ENCODE measurements at places on chromosomes 7 and 10.

GRCh38 chr7:142158736-142159496 is 47.4 kb downstream of the MGAM2 start:
- DNase-seq: no peak

- DNase-seq: no peak
These were observed 239.8 kb upstream of the IGFBP3 start for GRCh38 chr7:46160861-46161260.

DNA sequence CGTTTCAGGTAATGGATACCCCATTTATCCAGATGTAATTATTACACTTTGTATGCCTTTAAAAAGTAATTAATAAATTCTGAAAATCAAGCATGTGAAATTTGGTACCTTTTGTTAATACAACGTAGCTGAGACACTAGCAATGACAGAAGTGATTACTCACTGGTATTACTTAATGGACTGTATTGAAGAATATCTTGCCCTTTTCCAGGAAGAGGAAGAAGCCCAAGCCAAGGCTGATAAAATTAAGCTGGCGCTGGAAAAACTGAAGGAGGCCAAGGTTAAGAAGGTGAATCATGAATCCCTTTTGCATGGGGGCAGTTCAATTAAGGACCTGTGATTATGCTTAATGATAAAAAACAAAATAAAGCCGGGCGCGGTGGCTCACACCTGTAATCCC is 64.8 kb downstream of the APBB1IP start:
- no peak for DNase-seq

DNA sequence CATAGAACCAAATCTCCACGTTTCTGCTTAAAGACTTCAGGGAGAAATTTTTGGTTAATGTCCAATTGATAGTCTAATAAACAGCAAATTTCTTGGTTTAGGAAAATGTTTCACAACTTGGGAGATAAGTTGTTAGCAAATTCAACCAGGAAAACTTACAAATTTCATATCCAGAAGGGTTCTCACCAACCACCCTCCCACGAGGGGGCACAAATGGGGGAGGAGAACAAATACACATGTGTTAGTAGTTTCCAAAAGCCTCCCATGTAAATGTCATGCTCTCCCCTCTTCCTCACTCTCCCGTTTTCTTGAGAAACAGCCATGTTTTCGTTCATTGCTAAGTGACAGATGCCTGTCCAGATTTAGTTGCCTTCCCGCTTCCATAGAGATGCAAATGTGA is 10.5 kb downstream of the DOCK4 start:
- DNase-seq: no peak

DNA sequence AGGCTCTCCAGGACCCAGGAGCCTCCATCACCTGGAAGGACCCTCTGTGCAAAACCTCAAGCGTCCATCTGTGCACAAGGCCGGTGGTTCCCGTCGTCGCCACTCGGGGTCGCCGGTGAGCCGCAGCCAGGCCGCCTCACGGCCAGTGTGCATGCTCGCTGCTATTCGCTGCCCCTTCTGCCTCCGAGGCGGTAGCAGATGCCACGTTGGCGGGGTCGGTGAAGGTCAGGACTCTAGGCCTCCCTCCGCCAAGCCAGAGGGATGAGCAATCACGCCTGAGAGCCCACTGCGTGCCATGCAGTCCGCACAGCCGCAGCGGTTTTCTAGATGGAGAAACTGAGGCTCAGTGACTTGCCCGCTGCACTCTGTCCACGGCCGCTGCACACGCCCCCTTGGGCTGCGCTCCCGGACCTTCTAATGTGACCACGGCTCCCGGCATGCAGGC is 5.7 kb downstream of the UPK3B start:
- DNase-seq: peak; percentile 51

DNA sequence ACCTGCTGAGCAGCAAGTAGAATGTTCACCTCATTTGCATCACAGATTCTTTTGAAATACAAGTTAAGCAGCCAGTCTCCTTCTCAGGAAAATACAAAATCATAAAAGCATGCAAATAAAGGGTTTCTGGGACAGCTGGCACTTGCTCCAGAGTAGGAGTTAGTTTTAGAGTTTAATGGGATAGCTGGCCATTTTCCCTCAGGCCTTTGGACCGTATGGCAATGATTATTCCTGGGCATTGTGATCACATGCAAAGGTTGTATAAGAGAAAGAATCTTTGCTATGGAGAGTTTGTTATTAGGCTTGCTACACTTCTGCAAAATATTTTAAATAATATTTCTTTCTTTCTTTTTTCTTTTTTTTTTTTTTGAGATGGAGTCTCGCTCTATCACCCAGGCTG is 240.8 kb downstream of the CDK14 start:
- no peak for DNase-seq

GRCh38 chr7:88772776-88773175 is 13.3 kb downstream of the ZNF804B start:
- no peak for DNase-seq

DNA sequence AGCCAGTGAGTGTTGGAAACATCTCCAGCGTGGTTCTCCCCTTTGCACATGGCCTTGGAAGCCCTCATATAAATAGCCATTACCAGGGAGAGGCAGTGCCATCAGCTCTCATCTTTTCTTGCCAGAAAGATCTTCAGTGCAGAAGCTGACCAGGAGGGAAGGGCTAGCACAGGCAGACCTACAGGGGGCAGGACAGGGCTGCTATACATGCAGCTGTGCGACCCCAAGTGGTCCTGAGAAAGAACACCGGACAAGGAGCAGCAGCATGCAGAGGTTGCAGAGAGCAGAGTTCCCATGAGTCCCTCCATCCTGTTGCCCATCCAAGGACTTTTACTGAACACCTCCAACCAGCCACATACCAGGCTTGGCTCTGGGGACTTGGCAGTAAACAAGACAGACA is 17.1 kb downstream of the GRID1 start:
- DNase-seq: peak; percentile 62

DNA sequence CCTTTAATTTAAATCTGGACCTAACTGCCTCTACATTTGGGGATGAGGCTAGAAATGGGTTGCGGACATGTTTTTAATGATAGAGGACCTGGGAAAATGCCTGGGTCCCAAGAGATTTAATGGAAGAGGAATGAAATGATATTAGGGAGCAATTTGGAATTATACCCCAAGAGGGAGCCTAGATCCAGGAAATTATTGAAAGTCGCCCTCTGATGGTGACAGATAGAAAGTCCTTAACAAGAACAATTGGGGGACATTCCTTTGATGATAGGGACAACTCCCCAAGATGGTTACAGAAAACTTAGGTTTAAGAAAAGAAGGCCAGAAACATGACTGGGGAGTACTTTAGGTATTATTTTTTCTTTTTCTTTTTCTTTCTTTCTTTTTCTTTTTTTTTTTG is 9.5 kb upstream of the TSGA13 start:
- peak; percentile 64 for DNase-seq

GRCh38 chr10:19974138-19974537 is 157.9 kb downstream of the PLXDC2 start:
- no peak for DNase-seq

DNA sequence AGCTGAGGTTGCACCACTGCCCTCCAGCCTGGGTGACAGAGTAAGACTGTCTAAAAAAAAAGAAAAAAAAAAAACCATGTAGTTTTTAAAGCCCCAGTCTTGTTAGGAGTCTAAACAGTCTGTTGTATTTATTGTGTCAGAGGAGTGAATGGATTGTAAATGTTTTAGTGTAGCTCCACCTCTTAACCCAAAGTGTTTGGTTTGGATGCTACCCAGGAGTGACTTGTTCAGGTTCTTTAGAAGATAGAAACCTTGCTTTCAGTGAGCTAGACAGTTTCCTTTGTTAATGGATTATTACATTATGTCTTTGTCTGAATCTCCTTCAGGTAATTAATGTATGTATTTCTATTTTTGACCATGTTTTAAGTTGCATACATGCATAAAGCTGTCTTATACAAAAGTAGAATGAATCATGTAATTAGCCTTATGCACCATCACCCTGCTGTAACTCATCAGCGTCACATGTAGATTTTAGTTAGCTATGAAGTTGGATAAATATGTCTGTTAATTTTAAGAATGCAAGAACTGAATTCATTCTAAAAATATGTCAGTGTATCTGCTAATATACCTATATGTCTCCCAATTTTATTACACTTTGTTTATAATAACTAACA is 97.7 kb downstream of the TAF3 start:
- no peak for DNase-seq
